Activated T-helper 1 cell treated with anti-CD3 and anti-CD28 coated beads, Interleukin-2, amount 50 U/mL, for 16 hours (primary cell): ENCODE measurements at places on chromosomes 7 and 10.

GRCh38 chr7:27080844-27081436, 14.9 kb downstream of the HOXA1 start:
- no peak for DNase-seq

DNA sequence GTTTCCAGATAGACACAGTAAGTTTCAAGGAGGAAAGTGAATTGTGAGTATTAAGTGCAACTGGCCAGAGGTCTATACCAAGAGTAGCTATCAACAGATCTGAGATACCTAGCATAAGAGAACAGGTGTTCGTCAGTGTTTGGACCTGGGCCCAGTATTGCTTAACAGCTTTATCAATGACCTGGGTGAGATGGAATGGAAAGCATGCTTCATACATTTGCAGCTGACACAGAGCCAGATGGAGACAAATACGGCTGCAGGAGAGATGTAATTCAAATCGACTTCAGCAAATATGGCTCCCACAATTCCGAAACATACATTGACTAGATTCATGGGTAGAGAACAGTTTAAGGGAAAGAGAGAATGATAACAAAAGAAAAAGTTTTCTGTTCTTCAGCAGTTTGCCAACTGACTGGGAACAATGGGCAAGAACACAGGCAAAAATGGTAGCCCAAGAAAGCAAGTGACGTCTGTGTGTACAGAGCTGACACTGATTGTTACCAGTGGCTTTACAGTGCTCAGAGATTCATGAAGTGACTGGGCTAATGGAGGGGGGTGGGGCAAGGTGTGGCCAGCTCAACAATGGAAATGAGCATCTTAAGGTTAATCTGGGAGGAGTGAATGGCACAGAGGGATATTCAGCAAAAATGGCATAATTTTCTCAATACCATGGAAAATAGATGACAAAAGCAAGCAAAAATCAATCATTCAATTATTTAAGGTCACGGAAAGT, 28.0 kb upstream of the COBL start:
- no peak for DNase-seq

- DNase-seq = no peak
These were observed 161.4 kb downstream of the RAB11FIP2 start for GRCh38 chr10:117885206-117885829.

DNA sequence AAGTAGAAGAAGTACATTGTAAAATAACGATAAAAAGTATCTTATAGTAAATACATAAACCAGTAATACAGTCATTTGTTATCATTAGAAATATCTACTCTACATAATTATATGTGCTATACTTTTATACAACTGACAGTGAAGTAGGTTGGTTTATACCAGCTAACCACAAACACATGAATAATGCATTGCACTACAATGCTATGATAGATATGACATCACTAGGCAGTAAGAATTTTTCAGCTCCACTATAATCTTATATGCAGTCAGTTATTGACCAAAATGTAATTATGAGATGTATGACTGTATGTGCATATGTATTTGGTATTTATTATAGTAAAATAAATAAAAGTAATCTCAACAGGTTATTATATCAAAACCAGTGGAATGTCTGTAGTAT, 23.4 kb upstream of the SGCE start:
- DNase-seq = no peak

DNA sequence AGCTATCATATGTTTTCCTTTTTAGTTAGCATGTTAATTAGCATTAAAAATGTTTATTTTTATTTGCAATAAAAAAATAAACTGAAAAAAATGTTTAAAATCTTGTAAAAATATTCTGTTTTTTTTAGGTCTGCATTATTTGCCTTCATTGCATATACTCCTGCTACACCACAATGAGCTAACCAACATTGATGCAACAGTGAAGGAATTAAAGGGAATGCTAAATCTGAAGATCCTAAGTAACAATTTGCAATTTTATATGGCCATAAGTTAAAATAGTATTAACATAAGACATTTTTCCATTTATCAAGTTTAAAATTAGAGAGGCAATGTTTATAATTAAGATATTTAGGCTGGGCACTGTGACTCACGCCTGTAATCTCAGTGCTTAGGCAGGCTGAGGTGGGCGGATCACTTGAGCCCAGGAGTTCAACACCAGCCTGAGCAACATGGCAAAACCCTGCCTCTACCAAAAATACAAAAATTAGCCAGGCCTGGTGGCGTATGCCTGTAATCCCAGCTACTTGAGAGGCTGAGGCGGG, 32.2 kb downstream of the LRRC72 start:
- DNase-seq = no peak

DNA sequence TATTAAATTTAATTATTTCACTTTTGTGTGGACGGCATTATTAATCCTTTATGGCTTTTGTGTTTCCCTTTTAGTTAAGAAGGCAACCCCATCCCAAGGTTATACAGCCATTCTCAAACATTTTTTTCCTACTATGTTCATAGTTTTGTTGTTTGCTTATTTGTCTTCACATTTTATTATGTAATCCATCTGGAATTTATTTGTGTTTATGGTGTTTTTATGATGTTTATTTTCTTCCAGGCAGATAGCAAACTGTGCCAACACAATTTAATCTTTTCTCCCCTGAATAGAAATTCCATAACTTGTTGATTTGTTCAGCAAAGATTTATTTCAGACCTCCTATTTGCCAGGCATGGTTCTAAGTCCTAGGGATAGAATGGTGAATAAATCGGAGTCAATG, 42.9 kb downstream of the RAB18 start:
- DNase-seq = no peak

DNA sequence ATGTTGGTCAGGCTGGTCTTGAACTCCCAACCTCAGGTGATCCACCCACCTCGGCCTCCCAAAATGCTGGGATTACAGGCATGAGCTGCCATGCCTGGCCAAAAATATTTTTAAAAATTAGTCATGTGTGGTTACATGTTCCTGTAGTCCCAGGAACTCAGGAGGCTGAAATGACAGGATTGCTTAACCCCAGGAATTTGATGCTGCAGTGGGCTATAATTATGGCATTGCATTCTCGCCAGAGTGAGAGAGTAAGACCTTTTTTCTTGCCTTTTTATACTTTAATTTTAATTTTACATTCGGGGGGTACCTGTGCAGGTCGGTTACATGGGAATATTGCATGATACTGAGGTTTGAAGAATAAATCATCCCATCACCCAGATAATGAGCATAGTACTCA, 86.6 kb upstream of the ZNF92 start:
- no peak for DNase-seq

DNA sequence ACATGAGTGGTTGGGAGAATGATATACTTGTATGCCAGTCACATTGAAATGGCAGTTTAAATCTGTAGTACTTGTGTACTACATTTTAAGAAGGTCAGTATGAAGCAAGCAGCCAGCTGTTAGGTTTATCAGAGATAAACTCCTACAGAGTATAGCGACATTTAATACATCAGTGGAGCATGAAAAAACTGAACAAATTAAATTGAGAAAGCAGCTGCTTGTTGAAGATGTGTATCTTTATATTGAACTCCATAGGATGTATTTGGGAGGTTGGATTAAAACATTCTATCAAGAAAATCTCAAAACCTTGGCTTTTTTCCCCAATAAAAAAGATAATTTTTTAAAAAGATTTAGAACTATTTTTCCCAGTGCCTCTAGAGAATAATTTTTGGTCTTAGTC, 47.8 kb downstream of the PHF14 start:
- no peak for DNase-seq

- DNase-seq = no peak
These were observed 108.2 kb downstream of the LHPP start for GRCh38 chr10:124569623-124570470.

DNA sequence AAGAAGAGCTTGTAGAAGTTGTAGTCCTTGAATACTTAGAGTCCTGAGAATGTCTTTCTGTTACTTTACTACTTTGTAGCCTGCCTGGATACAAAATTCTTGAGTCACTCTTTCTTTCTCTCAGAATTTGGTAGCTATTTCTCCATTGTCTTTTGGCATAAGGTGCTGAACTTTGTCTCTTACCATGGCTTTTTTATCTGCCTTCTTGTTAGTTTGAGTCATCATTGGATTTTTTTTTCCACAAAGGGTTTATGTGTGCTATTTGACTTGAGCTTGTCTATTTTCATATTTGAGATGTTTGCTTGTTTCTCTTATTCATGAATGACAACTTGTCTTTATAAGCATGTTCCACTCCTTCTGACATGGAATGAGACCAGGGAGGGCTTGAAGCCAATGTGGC, 74.5 kb upstream of the EXOC6 start:
- DNase-seq = no peak

GRCh38 chr10:106972381-106972780, 192.1 kb downstream of the SORCS1 start:
- DNase-seq = no peak

GRCh38 chr7:155305231-155305904, 7.7 kb downstream of the INSIG1 start:
- DNase-seq = no peak

GRCh38 chr10:102261196-102261595, 15.9 kb downstream of the GBF1 start:
- DNase-seq = no peak

DNA sequence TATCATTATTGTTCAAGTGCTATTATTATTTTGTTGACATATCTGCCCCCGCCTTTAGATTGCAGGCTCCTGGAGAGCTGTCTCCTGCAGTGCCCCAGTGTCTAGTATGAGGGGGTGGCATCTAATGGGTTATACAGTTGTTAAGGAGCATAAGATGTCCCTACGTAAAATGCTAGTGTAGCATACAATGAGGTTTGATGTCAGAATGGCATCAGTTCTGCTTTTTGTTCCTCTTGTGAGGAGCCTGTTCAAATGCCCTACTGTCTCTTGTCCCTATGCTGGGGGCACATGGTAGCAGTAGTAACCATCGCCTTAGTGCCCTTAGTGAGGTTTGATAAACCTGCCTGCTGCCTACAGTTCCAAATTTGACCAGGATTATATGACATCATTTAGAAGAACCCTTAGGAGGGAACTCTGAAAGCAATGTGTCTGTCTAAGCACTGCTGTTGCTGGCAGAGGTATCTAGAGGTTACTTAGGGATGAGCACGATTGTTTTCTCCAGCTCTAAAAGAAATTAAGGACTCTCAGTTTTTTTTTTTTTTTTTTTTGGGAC, 9.7 kb downstream of the CREM start:
- DNase-seq = no peak

DNA sequence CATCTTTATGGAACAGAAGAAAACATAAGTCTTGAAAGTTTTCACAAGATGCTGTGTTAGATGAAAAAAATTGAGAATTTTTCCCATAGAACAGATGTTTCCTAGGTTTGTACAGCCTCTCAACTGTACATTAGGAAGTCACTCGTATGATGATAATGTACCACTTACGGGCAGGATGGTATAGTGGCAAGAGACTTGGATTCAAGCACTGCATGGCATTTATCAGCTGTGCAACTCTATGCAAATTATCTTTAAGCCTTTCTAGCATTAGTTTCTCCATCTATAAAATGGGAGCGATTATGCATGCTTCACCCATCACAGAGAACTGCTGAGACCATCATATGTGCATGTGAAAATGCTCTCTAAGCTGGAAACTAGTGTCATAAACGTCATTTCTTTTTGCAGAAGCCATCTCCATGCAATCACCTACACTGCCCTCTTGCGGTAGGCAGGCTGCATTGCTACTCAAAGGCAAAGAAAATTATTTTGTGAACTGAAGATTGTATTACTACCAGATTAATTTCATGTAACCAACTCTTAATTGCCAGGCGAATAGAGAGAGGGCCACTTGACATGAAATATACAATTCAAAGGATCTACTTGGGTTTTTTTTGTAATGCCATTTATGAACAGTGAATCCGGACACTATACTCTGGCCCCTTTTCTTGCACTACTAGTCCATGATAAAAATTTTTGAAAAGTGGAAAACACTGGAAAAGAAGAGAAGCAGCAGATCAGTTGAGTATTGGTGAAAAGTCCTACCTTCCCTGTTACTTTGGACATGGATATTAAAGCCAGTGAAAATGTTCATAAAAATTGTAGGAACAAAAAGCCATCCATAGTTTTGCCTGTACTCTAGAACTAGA, 102.3 kb downstream of the JAZF1 start:
- peak; percentile 14 for DNase-seq

DNA sequence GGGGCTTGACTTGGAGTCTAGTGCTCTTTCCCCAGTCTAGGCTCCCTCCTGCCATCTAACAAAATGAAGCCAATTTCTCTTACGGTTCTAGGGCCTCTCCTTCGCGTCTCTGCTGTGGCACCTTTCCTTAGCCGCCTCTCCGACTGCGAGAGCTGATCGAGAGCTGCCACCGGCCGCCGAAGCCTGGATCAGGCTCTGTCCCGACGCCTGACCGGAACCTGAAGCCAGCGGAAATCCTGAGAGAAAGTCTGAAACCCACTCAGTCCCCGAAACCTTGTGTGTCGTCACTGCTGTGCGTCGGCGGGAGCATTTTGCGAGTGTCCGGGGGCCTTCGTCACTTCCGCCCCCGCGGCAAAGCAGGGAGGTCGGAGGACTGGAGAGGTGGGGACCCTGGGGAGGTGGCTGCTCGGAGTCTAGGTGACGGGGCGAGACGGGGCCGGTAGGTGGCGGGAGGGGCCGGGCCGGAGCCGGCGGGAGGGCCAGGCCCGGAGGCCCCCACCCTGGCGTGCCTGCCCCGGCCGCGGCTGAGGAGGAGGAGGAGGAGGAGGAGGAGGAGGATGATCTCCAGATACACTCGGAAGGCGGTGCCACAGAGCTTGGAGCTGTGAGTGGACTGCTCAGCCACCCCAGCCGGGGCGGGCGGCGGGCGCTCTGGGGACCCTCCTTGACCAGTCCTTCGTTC, at the start of the genes ECD and FAM149B1:
Gene ECD, minus strand, starts transcription at position 226 of the 682 bp plus-strand sequence. CDS start 4,071 bp downstream, outside the sequence.
Gene FAM149B1, plus strand, starts transcription at position 337 of the 682 bp plus-strand sequence. Its CDS starts 221 bp downstream, at position 558.
- peak; percentile 76 for DNase-seq

GRCh38 chr10:132858121-132859081, 72.5 kb upstream of the NKX6-2 start:
- no peak for DNase-seq

GRCh38 chr10:22370320-22370719, 25.0 kb downstream of the SPAG6 start:
- no peak for DNase-seq

- no peak for DNase-seq
These were observed 42.7 kb downstream of the ZMIZ1 start for GRCh38 chr10:79111427-79111826.

GRCh38 chr10:100987685-100988049, 324 bp downstream of the TWNK start:
- DNase-seq = no peak
